Fibroblast of upper back skin (primary cell): ENCODE measurements at places on chromosomes 16 and 17.

- peak; percentile 31 for DNase-seq
Measured at GRCh38 chr16:31453255-31454204, 5.8 kb upstream of the ARMC5 start.

GRCh38 chr17:17445925-17446665 is 30.7 kb upstream of the MED9 start:
- DNase-seq, result peak; percentile 89

GRCh38 chr17:50562242-50563091 is 2.0 kb downstream of the CACNA1G start:
- DNase-seq, result no peak

- no peak for DNase-seq
Measured at GRCh38 chr17:2751491-2751890, 2.0 kb upstream of the CCDC92B start.

- peak; percentile 67 for DNase-seq
Measured at GRCh38 chr17:78600181-78600721, 23.1 kb upstream of the DNAH17 start.

DNA sequence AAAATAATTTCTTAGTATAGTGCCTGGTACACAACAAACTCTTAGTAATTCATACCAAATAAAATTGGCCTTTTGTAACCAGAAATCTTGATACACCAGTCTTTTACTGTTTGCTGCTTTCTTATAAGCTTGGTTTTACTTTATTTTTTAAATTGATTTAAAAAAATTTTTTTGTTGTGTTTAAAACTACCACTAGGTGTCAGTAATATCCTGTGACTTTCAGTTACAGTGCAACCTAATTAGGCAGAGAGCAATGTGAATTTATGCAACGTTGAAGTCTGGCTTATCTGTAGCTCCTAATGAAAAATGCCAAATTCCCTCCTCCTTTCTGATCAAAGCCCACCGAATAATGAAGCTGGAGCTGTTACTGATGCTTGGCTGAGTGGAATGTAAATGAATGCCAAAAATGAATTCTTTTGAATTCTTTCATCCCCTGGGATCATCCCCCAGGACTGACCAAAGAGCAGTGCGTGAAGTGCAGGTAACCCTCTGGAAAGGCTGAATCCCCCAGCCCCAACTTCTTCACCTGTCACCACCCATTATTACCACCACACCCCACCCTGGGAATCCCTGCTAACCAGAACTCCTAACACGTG is 3.8 kb downstream of the ERCC4 start:
- peak; percentile 60 for DNase-seq
